GDM1 (cell line): ENCODE measurements at places on chromosomes 1 and 21.

GRCh38 chr1:26404641-26405040 is 6.0 kb upstream of the LIN28A start:
- DNase-seq = no peak

DNA sequence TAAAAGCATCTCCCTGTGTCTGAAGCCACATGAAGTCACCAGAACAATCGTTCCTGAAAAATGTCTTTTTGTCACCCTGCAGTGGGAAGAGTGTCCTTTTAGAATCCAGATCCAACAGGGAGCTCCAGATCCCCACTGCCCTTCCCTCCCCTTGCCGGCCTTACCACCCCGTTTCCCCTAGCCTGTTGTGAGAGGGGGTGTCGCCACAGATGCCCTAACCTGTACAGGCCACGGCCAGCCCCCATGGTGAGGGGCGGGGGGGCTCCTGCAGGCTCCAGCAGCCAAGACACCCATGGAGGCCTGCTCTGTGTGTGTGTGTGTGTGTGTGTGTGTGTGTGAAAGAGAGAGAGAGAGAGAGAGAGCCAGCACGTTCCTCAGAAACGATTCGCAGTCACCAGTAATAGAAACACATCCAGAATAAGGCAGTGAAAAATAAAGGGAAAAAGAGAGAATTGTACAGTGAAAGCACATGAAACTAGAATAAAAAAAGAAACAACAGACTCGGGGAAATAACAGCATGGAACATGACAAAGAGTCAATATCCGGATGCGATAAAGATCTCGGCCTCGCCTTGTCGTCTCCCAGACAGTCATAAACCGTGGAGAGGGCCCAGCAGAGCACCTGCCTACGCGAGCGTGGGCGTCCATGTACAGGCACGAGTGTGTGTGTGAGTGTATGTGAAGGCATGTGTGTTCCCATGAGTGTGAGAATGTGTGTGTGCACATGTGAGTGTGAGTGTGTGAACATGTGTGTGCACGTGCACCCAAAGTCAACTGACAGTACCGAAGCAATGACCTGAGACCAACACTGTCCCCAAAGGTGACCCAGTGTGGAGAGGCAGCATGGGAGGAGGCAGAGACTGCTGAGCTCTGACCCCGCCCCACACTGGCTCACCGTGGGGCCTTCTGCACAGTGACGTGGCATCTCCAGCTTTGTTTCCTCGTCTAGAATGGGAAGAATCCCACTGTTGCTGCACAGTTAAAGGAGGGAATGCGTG is 303.8 kb downstream of the NPHP4 start:
- no peak for DNase-seq

- DNase-seq = no peak
Measured at GRCh38 chr1:67814121-67814772, 19.0 kb downstream of the GNG12 start.

DNA sequence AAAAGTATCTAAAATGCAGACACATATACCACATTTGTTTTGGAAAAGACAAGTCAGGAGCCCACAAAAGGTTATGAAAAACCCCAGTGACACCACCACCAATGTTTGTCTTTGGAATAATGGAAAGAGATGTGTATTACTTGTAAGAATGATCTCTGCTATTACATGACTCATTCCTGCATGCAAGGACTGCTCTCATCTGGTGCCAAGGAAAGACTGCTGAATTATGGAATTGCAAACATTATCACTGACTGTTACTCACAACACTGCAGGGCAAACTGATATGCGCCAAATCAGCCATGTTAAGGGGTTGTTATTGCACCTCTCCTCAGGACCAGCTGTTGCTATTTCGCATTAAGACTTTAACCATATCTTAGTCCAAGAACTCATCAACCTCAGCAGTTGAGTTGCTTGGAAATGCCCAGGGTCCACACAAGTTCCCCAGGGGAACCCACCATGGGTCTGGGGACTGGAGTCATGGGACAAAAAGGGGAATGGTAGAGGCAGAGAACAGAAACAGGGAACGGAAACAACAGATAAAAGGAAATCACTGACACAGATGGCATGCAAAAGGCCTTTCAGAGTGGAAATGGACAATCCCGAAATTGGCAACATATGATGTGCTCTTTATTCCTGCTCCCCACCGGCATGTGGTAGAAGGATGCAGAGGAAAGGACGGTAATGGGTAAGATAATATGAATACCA is 34.4 kb downstream of the CAPZB start:
- no peak for DNase-seq

- DNase-seq = no peak
Measured at GRCh38 chr1:117753652-117754051, 147.8 kb downstream of the TENT5C start.

DNA sequence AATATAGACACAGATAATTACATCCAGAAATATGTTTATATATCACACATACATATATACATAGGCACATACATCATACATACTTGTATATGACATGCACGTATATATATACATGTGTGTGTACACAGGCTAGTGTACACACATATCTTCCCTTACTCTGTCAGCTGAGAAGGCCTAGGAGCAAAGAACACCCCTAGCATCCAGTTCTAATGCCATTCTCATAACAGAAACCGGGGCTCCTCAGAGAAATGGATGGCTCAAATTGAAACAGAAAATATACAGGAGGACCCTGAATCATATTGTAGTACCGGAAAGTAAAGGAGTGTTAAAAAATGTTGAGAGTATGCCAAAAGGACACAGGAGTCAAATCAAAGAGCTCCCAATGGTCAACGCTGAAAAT is 19.7 kb upstream of the HYI start:
- no peak for DNase-seq
